Natural killer cell (primary cell): ENCODE measurements at places on chromosomes 4 and X.

GRCh38 chr4:93355411-93355810 is 473.1 kb upstream of the ATOH1 start:
- H3K27me3 ChIP-seq: no peaks in the 10 kb centered on the region
- H3K4me3 ChIP-seq: no peak overlapping the region
- DNase-seq: no peak
- no peak overlapping the region for H3K27ac ChIP-seq

DNA sequence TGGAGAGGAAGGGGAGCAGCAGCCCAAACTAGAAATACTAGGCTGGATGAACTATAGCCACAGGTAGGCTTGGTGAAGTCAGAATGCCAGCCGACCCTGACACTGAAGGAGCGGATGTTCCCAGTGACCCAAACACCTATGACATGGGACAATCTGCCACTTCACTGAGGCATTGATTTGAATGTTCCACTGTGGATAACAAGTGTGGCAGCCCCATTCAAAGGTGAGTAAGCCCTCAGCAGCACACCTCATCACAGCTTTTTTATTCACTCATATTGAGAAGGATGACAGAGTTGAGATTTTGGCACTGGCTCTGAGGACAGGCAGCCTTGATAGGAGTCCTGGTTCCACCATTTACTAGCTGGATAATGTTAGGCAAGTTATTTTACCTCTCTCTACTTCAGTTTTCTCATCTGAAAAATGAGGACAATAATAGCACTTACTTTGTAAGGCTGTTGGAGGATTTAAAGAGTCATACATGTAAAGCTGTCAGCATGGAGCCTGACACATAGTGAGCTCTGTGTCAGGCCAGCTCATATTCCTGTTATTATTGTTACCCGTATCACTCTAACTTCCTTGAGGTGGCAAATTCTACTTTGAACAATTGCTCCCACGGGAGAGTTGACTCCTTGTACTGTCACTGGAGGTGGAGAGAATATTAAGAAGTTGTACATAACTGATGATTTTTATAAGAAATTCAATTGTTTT is 114.6 kb downstream of the RASL11B start:
- H3K27ac ChIP-seq: no peak overlapping the region
- no peaks in the 10 kb centered on the region for H3K27me3 ChIP-seq
- H3K4me3 ChIP-seq: no peak overlapping the region
- DNase-seq: no peak
- no peaks in the 10 kb centered on the region for H3K4me1 ChIP-seq
- H3K36me3 ChIP-seq: no peaks in the 10 kb centered on the region

DNA sequence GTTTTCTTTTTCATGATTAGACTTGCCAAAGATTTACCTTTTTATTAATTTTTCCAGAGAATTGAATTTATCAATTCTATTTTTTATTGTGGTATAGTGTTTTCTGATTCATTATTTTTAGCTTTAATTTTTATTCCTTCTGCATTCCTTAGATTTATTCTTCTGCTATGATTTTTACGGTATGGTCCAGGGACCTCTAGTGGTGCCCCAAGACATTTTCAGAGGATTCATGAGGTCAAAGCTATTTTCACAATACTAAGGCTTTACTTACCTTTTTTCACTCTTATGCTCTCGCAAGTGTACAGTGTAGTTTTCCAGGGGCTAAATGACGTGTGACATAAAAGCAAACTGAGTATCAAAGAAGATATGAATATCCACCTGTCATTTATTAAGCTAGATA is 8.0 kb downstream of the RADX start:
- H3K36me3 ChIP-seq: no peaks in the 10 kb centered on the region
- no peaks in the 10 kb centered on the region for H3K4me1 ChIP-seq
- no peak overlapping the region for H3K4me3 ChIP-seq
- peak; percentile 31 for DNase-seq
- H3K27me3 ChIP-seq: no peaks in the 10 kb centered on the region

DNA sequence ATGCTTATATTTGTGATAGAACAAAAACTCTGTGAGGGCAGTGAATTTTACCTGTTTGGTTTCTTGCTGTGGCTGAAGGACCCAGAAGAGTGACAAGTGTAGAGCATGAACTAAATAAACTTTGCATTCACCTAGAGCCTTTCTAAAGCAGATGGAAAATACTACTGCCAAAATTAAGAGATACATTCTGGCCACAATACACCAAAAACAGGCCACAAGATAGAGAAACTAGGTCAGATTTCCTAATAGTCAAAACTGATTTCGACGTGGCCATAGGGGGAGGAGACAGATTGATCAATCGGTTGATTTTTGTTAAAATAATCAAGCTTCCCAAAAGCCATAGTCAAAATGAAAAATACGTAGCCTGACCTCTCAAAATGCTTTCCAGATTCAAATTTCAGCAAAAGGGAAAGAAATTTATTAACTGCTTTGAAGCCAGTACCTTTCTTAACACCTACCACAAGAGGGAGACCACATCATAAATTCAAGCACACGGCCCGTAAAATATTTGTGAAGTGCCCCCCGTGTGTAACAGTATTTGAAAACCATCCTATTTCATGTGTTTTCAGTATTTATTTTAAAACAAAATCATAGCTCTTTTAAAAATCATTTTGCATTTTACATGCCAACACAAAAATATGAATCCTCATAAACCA is 132.4 kb downstream of the CORIN start:
- H3K4me3 ChIP-seq: no peak overlapping the region
- H3K4me1 ChIP-seq: no peaks in the 10 kb centered on the region
- no peaks in the 10 kb centered on the region for H3K36me3 ChIP-seq
- no peaks in the 10 kb centered on the region for H3K27me3 ChIP-seq
- H3K27ac ChIP-seq: no peak overlapping the region

GRCh38 chr4:79913581-79913980 is 159.4 kb downstream of the ANTXR2 start:
- no peaks in the 10 kb centered on the region for H3K36me3 ChIP-seq
- H3K27me3 ChIP-seq: no peaks in the 10 kb centered on the region
- no peak for DNase-seq
- H3K27ac ChIP-seq: no peak overlapping the region
- H3K4me3 ChIP-seq: no peak overlapping the region

- no peaks in the 10 kb centered on the region for H3K36me3 ChIP-seq
- H3K27ac ChIP-seq: no peak overlapping the region
- peaks cover 85% of the 10 kb centered on the region for H3K27me3 ChIP-seq
These were observed 3.7 kb downstream of the NKX3-2 start for GRCh38 chr4:13540446-13541175.

- no peaks in the 10 kb centered on the region for H3K27me3 ChIP-seq
- H3K4me3 ChIP-seq: no peak overlapping the region
- no peak overlapping the region for H3K27ac ChIP-seq
These were observed 36.5 kb downstream of the GAK start for GRCh38 chr4:895596-895995.

DNA sequence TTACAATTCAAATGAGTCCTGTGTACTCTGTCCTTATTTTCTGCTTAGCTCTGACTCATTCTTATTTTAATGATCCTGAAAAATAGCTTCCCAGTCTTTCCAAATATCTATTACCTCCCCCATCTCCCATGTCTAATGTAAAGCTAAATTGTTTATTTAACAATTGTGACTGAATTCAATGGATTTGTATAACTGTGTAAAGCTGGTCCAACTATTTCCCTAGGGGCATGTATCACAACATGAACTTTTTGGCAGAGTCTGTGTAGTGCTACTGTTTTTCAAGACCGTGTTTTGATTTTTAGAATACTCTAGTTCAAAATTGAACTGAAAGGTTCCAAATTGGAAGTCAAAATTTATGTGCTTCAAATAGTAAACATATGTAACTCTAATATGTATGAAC is 67.8 kb downstream of the SPCS3 start:
- DNase-seq: no peak
- H3K27ac ChIP-seq: no peak overlapping the region
- no peak overlapping the region for H3K4me3 ChIP-seq

GRCh38 chr4:80141543-80141942 is 55.8 kb upstream of the PRDM8 start:
- no peaks in the 10 kb centered on the region for H3K36me3 ChIP-seq
- no peak for DNase-seq
- no peaks in the 10 kb centered on the region for H3K27me3 ChIP-seq
- peaks cover 9% of the 10 kb centered on the region for H3K4me1 ChIP-seq

DNA sequence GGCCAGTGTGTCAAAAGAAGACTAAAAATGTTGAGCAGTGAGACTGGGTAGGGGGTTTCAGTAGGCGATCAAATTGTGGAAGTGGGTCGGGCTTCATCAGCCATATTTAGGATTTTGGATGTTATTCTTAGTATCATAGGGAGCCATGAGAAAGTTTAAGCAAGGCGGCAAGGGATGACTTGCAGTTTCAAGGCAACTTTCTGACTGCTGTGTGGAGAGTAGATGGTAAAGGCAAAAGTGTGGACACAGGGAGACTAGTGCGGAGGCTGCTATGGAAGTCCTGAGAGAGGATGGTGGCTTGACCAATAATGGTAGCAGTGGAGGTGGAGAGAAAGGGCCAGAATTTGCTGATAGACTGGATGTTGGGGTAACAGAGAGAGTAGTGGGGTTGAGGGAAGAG is 15.4 kb downstream of the GK start:
- H3K4me1 ChIP-seq: no peaks in the 10 kb centered on the region
- no peak overlapping the region for H3K27ac ChIP-seq
- H3K36me3 ChIP-seq: no peaks in the 10 kb centered on the region
- no peak for DNase-seq

DNA sequence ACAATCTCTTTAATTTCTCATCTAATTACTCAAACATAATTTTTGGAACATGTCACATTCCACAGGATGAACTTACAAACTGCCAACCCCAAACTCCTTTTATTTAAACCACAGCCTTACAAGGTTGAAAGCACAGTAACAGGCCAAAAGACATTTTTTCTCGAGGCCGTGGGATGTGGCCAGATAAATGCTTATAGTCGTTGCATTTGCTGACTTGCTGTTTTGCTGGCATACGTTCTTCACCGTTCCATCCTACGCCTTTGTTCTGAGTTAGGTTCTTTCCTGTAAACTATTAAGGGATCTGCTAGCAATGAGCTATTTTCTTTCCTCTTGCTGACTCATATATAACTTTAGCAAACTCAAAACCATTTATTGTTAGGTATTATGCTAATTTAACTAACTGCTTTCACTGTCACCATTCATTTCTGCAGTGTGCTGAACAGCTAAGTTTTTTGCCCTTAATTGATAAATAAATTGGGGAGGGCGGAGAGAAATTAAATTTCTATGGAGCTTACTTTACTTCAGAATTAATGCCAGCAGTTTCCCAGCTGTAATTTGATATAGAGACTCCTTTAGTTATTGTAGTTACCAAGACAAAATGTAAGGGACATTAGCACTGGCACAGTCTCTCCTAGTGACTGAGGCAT is 135.1 kb upstream of the PACRGL start:
- no peak for DNase-seq
- no peak overlapping the region for H3K4me3 ChIP-seq
- no peaks in the 10 kb centered on the region for H3K36me3 ChIP-seq
- no peaks in the 10 kb centered on the region for H3K4me1 ChIP-seq

DNA sequence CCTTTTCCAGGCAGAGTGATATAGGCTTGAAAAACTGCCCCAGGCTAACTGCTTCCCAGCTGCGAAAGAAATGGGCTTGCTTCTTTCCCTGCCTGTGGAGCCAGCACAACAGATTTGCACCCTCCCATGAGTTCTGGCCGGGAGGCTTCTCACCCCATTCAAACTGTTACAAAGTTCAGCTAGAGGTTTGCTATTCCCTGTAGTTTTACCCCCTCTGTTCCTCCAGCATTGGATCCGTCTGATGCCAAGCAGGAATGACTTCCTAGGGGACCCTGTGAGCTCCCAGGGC is 87.6 kb upstream of the NDST4 start:
- no peaks in the 10 kb centered on the region for H3K36me3 ChIP-seq
- H3K4me3 ChIP-seq: no peak overlapping the region

DNA sequence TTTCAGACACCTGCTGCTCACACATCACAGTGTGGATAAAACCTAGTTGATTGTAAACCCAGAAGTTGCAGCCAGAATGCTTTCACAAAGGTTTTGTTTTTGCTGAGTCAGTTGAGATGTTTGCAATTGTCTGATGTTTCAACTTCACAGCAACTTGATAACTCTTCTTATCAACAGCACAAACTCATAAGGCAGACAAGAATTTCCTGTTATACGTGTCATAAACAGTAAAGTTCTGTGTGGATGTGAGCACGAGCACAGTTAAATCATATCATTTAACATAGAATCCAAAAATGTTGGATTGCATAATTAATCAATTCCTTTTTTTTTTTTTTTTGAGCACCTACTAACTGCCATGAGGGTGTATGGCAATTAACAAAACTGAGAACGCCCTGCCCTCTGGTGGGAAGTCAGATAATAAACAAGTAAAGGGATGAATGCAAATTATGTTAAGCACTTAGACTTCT is 512.2 kb downstream of the PDHA2 start:
- H3K27me3 ChIP-seq: no peaks in the 10 kb centered on the region
- H3K36me3 ChIP-seq: no peaks in the 10 kb centered on the region
- H3K27ac ChIP-seq: no peak overlapping the region
- no peaks in the 10 kb centered on the region for H3K4me1 ChIP-seq

DNA sequence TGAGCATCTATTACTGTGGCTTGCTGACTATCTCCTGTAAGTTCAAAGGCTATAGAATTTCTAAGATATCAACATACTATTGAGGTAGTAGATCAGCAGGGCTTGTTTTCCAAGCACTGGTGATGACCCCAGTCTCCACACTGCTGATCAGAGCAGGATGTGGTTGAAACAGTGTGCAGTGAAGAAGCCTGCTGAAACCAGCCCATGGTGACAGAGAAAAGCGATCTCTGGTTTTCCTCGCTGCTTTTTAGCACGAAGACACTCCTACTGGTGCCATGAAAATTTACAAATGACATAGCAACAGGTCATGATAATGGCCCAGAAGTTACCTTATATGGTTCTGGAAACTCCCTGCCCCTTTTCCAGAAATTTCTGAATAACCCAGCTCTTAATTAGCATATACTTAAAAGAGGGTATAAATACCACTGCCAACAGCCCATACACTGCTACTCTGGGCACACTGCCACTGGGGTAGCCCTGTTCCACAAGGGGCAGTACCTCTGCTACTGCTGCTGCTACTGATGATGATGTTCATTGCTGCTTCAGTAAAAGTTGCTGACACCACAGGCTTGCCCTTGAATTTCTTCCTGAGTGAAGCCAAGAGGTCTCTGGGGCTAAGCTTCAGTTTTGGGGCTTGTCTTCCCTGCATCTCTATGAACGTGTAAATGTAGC is 1689.5 kb upstream of the PCDH10 start:
- no peaks in the 10 kb centered on the region for H3K4me1 ChIP-seq
- no peaks in the 10 kb centered on the region for H3K27me3 ChIP-seq
- H3K4me3 ChIP-seq: no peak overlapping the region
- no peak overlapping the region for H3K27ac ChIP-seq
